ENCODE measurements at places on chromosomes 2 and 18. TPM values are rescaled to one million over a fixed set of nuclear protein-coding genes. Genes with fewer than 3 reads are reported as not detected.

Gene GKN2
- 0.43 TPM for total RNA-seq

Gene TCF23
- total RNA-seq, result not detected

- DNase-seq, result no peak
Measured at GRCh38 chr2:38731090-38731489, 20.1 kb downstream of the SRSF7 start.

DNA sequence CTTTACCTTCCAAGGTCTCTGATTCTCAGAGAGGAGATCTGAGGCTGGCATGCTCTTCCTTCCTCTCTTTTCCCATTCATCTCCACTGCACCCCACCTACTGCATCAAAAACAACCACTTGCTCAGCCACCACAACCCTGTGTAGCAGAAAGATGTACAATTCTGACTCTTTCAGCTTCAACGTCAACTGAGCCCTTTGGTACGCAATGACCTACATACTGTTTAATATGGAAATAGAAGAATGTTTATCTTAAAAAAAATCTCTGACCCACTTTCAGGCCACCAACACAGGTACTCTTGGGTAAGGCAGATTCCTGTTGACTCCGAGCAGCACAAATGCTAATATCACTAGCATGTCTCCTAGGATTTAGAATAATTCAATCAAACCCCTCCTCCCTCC is 76.2 kb upstream of the AFF3 start:
- DNase-seq, result no peak

GRCh38 chr18:48766026-48766425 is 184.7 kb downstream of the SMAD7 start:
- no peak for DNase-seq

All from left colon (tissue), 2 donors.